Dermis microvascular lymphatic vessel endothelial cell (primary cell): ENCODE measurements at places on chromosomes 2 and 18.

DNA sequence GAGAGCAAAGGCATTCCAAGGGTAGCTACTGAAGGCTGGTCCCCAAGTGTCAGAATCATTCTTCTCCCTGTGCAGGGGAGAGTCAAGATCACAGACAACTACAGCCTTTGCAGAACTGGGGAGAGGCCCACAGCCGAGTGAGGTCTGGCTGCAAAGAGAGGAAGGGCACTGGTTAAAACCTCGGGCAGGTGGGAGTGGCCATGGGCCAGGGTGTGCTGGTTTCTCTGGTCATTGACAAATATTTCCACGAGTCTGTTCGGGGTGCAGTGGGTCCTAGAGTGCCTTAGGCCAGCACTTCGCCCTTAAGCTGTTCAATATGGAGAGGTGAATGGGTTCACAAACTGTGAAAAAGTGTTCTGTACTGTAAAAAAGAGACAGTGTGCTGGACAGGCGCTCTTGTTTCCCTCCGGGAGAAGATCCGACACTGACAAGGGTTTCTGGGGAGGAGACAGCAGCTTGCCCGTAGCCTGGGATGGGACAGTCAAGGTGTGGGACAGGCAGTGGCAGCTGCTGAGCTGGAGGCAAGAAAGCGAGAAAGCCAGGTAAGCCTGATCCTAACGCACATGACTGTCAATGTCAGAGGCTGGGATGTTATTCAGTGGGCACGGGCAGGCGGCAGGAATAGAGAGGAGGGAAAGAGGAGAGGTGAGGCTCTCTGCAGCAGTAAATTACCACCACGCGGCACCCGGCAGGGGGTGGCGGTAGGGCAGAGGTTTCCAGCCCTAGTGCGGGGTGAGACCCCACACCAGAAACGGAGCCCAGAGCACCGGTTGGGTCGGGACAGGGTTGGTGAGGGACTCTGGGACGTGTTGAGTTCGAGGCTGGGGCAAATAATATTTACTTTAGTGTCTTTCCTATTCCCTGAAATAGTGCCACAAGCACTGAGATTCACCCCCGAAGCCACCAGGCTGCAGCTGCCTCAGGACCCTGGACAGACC lies 2.0 kb downstream of the NPPC start:
- no peak for DNase-seq

GRCh38 chr18:33577685-33578517 lies at the start of gene ASXL3:
ASXL3 (plus strand) TSS chr18:33578219; CDS start chr18:33578632, 413 bp downstream.
- DNase-seq: peak; percentile 19

DNA sequence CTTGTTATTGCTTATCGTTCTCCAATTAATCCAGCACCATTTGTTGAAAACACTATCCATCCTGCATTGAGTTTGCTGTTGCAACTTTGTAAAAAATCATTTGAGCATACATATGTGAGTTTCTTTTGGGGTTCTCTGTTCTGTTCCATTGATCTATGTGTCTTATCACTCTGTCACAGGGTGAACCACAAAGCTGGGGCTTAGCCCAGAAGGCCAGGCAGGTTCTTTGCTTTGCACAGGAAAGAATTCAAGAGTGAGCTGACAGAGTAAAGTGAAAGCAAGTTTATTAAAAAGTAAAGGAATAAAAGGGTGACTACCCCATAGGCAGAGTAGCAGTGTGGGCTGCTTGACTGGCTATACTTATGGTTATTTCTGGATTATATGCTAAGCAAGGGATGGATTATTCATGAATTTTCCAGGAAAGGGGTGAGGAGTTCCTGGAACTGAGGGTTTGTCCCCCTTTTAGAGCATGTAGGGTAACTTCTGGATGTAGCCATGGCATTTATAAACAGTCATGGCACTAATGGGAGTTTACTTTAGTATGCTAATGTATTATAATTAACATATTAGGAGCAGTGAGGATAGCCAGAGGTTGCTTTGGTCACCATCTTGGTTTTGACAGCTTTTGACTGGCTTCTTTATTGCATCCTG lies 46.8 kb downstream of the RNF138 start:
- no peak for DNase-seq

DNA sequence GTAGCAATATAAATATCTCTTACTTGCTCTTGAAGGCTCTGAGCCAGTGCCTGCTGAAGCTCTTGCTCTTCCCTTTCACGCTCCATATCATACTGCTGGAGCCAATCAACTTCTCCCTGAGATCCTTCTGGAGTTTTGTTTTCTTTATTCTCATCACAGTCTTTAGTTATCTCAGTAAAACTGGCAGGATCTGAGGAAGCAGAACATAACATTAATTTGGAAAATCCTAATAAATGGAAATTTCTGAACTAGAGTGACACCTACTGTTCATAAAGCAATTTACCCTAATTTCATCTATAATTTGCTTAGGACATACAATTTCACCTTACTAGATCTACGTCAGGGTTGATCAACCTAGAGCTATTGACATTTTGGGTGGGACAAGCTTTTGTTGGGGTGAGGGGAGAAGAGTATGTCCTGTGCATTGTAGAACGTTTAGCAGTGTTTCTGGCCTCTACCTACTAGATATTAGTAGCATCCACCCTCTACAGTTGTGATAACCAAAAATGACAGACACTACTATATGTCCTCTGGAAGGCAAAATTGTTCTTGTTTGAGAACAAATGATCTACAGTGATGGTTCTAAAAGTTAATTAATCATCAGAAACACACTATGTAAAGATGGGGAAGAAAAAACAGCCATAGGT lies 47.2 kb downstream of the VIL1 start:
- peak; percentile 33 for DNase-seq

DNA sequence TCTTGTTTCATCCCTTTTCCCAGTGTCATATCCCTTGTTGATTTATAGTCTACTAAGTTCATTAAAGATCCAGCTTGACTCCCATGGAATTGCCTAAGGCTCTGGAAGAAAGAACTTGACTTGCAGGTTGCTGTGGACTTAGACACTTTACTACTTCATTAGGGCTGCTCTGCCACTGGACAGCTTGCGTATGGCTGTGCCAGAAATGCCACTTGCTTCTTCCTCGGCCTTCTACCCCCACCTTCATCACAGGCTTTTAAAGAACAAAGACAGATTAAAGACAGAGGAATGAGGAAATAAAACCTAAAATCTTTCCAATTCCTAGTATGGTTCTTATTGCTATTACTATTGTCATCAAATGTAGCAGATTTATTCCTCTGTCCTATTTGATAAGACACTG lies 591.7 kb downstream of the BCL11A start:
- DNase-seq: no peak

DNA sequence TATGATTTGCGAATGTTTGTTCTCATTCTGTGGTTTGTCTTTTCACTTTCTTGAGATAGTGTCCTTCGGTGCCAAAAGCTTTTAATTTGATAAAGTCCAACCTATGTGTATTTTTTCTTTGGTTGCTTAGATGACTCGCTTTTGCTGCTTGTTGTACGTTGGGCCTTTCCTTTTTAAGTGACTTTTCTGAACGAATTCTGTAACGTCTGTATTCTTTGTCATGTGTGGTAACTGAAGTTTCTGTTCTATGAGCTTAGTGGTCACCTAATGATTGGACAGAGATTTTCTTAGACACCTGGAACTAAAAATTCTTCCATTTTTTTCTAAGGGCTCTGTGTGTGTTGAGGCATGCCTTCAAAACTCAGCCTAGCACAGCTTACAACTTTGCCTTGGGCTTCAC lies 19.6 kb upstream of the PROKR1 start:
- no peak for DNase-seq

- no peak for DNase-seq
Measured at GRCh38 chr18:77116201-77117080, 16.1 kb downstream of the MBP start.

DNA sequence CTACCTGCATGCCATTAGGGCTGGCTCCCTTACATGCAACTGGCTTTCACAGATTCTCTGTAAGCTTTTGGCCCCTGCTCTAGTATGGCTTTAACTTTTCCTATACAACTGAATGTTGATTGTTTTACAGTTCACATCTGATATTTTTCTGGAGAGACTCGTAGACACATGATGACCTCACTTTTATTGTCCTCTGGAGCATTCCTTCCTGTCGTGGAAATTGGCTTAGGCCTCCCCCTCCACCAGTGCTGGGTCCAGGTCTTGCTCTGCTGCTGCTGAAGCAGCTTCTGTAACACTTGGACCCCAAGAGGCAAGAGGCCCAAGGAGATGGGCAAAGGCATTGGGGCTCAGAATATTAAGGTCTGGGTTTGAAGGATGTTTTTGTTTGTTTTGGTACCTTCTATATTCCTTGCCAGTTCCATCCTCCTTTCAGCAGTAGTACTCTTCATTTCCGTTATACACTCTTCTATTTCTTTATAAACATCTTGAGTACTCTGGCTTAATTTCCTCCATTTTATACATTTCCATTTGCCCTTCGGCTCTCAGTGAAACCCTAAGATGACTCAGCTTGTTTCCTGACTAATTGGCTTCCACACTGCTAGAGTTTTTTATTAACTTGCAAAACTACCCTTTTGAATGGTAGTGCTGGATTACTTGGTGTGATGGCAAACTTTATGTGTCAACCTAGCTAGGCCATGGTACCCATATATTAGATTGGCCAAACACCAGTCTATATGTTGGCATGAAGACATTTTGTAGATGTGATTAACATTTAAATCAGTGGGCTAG lies 219.8 kb downstream of the CDCA7 start:
- DNase-seq: peak; percentile 51

GRCh38 chr2:42663828-42664227 lies 95.4 kb downstream of the MTA3 start:
- DNase-seq: no peak
